ENCODE measurements at places on chromosomes 12 and 14.

- no peak for DNase-seq
Measured at GRCh38 chr12:126567016-126567415, 1501.8 kb downstream of the AACS start.

DNA sequence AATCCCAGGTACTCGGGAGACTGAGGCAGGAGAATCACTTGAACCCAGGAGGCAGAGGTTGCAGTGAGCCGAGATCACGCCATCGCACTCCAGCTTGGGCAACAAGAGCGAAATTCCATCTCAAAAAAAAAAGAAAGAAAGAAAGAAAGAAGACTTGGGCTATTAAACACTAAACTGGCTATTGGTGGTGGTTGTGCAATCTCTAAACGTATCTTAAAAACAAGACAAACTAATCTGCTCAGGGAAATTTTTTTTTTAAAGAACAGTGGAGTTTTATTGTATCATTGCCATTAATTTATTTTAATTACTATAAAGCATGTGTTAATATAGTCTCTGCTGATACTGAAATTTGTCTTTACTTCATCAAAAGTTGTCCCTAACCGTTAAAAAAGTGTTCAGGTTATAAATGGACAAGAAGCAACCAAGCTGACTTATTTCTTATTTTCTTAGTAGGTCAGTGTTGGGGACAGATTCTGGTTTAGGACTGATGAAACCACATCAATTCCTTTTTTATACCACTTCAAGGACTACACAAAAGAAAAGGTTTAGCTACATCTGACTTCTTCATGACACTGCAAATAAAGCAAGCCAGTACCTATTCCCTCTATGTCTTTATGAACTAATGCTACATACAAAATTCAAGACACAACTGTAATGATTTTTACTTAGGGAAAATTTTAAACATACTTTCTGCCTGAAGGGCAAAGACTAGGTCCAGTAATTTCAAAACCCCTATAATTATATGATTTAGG, 68.7 kb upstream of the KRAS start:
- no peak for DNase-seq

GRCh38 chr12:106896603-106897002, 59.1 kb upstream of the TMEM263 start:
- DNase-seq: no peak

DNA sequence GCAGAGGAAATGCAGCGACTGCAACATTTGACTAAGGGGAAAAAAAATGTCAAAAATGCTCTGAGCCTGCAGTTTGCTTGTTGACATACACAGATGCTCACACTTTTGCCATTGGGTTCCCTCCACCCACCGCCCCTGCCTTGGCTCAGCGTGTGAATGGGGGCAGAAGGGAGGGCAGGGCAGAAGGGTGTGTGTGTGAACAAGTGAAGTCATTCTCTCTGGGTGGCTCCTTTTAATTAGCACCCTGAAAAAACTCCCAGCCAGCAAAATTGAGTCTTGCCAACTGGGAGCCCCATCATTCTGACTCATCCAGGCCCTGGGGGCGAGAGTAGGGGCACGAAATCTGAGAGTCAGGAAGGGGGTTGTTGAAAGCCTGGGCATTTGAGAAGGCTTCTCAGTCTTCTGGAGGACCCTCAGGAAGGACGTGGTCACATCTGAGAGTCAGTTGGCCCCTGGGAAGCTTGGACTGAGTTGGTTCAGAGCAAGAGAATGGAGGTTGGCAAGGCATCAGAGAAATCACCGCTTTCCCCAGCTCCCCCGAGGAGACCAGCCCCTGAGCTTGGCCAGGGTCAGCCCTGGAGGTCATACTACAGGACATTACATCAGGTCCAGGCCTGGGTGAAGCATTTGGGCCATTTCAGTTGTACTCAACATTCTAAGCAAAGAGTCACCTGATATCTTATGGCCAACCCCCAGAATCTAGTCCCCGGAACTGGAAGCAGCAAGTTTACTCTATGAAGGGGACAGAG, 22.7 kb upstream of the KRT78 start:
- DNase-seq: peak; percentile 54

DNA sequence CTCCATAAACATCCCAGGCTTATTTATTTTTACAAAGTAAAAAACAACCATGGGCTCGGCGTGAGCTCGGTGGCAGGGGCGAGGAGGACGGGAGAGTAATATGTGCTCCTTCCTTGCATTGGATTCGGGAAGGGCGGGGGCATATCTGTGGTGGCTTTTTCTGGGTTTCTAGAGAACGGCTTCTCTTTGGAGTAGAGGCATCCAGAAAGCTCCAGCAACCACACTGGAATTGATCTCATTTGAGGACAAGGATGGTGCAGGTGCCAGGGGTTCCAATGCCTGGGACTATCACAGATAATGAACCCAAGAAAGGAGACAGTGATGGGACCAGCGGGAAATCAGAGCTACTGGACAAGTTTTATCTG, 18.9 kb downstream of the ADGRD1 start:
- DNase-seq: no peak

DNA sequence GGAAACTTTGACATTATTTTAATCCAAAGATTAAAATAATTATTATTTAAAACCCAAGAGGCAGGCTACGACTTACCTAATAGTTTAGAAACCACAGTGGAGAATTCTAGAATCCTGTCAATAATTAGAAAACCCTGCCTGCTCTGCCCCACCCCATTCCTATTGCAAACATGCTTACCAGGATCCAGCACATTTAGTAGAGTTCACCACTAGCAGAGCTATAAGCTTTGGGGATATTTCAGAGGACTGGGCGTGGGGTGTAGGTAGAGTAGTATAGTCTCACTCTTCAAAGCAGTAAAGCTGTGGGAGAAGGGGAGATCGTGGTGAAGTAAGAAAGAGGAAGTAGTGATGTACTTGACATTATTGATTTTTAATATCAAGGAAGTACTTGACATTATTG, 100.3 kb downstream of the FIGNL2 start:
- DNase-seq: no peak

DNA sequence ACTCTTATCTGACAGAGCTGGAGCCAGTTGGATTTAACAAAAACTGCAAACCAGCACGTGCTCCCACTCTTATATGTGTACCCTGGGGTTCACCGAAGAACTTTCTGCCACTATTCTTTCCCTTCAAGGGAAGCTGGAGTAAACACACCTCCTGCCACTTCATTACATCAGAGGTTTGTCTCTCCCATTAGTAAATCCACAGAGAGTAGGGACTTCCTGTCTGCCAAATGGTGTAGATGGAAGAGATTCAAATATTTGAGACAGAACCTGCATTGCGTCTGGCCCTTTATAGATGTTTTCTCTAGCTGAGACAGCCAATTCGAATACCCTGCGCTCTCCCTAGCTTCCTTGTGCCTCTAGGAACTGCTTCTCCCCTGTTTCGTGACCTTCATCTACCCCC, 29.1 kb upstream of the AEBP2 start:
- no peak for DNase-seq

- peak; percentile 72 for DNase-seq
Measured at GRCh38 chr14:104604458-104605449, at the start of gene TMEM179. TSS of gene TMEM179 (minus strand) at chr14:104604772. CDS start at chr14:104604741, 31 bp downstream.

- DNase-seq: no peak
Measured at GRCh38 chr12:52321418-52321817, 220 bp upstream of the KRT83 start.

- DNase-seq: peak; percentile 28
Measured at GRCh38 chr12:55736780-55737580, 5.9 kb upstream of the GDF11 start.

GRCh38 chr12:8572507-8572906, 31.8 kb upstream of the CLEC4E start:
- DNase-seq: no peak

DNA sequence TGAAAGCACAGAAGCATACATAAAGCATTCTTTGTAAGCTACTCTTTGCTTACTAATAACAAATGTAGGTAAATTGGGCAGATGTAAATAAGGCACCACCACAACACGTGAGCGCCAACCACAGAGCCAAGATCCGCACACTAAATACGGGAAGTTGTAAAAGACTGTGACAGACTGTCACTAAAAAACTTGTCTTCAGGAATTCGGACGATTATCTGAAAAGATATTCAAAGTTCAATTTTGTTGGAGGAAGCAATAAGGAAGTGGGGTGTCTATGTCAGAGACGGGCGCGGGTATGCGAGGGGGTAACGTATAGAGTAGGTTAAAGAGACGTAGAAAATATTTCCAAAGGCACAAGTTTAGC, 1.5 kb upstream of the HSP90B1 start:
- DNase-seq: no peak

DNA sequence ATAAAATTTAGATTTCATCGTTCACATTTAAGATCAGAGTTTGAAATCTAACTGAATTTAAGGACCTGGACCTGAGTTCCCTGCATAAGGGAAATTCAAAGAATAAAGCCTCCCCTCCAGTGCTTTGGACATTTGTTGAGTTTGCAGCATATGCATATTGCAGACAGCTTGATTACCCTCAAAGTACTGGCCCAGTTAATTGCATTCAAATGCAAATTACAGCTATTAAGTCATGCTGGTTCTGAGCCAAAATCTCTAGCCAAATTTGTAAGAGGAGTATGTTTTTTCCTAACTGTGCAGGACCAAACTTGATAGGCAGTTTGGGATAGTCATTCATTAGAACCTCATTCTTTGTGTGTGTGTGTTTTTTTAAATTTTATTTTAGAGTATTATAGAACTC, 9.1 kb upstream of the KIF21A start:
- DNase-seq: no peak

- peak; percentile 66 for DNase-seq
Measured at GRCh38 chr12:49121047-49121696, 10.0 kb downstream of the TUBA1B start.

DNA sequence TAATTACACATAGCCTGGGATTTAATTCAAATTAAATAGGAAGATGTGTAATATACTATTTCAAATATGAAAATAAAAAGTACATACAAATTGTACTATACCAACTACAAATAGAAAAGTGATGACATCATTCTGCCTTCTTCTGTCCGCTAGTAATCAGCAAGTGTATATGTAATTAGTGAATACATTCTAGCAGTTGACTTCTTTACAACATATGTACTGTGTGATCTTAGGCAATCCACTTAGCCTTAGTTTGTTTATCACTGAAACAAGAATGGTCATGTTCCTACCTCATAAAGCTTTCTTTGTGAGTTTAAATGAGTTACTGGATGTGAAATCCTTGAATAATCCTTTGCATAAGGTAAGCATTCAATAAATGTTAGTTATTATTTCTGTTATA, 7.8 kb upstream of the LUM start:
- DNase-seq: no peak

DNA sequence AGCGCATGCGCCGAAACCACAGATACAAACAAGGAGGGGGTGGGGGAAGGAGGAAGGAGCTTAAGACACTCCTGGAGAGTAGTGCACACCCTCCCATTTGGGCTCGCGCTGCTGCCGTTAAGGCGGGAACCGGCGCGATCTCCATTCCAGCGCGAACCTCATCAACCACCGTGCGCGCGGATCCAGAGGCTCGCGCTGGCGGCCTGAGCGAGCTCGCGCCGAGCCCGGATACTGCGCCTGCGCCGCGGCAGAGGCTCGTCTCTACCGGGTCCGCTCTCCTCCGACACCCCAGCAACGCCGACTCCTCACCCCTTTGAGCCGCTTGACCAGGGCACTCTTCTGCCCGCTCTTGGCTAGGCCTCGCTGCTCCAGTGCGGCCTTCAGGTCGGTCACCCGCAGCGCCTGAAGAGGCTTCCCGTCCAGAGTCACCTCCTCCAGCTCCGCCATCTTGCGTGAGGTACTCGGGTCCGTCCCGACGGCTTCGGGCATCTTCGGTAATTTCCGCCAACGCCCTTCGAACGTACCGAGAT, at the start of gene ACIN1:
Gene ACIN1 (minus strand): TSS at position 471 of the 530 bp plus-strand sequence. CDS start 24 bp downstream, at position 447.
- peak; percentile 85 for DNase-seq

DNA sequence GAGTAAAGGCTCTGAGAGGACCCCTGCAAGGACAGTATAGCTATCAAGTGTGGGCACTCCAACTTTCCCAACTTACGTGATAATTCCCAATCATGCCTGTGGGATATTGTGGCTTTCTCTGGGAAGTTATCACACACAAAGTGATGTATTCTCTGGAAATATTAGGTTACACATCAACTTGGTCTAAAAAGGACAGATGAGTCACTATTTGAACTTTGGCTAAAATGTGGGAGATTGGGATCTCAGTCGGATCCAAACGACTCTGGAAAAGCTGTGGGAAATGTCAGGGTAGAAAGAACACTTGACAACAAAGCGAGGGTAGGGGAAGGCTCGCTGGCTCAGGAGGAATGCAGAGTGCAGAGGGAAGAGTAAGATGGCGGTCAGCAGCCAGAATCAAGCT, 1048.9 kb downstream of the BCL11B start:
- no peak for DNase-seq

- DNase-seq: no peak
Measured at GRCh38 chr14:92751819-92752218, 3.4 kb upstream of the LGMN start.

GRCh38 chr12:120214626-120215356, 13.9 kb upstream of the RPLP0 start:
- DNase-seq: no peak

- no peak for DNase-seq
Measured at GRCh38 chr12:59977779-59978178, 381.9 kb downstream of the SLC16A7 start.

DNA sequence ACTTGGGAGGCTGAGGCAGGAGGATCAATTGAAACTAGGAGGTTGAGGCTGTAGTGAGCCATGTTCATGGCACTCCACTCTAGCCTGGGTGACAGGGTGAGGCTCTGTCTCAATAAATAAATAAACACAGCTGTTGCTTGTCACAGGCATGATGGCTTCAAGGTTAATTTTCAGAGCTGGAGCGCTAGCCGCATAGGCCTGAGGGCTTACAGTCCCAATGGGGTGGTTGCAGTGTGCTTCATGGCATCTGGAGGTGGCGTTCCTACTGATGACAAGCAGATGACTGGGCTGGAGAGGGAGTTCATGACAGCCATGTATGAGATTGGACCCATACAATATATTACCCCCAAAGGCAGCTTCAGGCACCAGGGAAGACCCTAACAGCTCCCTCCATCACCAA, 1.6 kb upstream of the FMNL3 start:
- DNase-seq: no peak

DNA sequence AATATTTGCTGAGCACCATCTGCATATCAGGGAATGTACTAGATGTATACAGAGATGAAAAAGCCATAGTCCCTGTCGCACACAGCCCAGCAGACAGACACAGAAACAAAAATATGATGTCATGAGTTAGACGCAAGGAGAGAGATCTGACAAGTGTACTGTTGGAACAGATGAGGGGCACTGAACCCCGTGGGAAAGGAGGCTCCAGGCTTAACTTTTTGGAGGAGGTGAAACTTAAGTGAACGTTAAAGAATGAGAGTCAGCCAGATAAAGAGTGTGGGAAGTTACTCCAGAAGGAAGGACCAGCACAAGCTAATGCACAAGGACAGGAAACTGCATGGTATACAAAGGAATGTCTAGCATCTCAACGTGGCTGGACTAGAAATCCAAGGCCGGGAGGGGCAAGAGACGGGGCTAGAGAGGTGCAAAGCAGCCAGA, 2.5 kb upstream of the ACTN1 start:
- DNase-seq: no peak

DNA sequence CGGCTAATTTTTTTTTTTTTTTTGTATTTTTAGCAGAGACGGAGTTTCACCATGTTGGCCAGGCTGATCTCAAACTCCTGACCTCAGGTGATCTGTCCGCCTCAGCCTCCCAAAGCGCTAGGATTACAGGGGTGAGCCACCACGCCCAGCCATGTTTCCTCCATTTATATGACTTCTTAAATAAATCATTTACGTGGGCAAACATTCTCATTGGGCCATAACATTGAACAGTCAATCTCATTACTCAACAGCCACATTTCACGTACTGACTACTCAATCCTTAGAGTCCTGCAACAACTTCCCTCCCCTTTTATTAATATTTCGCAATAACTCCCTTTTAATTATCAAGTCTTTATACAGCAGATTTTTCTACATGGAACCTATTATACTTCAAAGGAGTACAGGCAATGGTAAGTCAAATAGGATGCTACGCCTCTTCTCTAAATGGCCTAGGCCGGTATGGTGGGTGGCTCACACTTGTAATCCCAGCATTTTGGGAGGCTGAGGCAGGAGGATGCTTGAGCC, 7.4 kb upstream of the CSRNP2 start:
- no peak for DNase-seq
